ENCODE measurements at places on chromosomes 3 and 15. TPM values are rescaled to one million over a fixed set of nuclear protein-coding genes. Genes with fewer than 3 reads are reported as not detected.

Gene PTH1R
- not detected for total RNA-seq

Gene TMEM266
- not detected for total RNA-seq

Gene PATL2
- 69.7 TPM for total RNA-seq

Gene TMEM158
- 0.15 TPM for total RNA-seq

DNA sequence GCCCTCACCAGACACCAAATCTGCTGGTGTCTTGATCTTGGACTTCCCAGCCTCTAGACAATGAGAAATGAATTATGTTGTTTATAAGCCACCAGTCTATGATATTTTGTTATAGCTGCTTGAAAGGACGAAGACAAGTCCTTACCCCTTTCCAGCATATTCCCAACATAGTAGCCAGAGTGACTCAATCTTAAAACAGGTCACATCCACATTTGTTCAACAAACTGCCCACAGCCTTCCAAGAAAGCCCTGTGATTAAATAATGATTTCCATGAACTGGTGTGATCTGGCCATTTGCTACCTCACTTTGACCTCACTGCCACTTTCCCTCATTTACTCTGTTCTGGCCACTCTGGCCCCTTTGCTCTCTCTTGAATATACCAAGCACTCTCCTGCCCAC lies 193.7 kb upstream of the CFAP20DC start:
- DNase-seq, result no peak

- no peak for DNase-seq
Observed at GRCh38 chr15:93196135-93196670, 107.2 kb upstream of the RGMA start.

All from T-cell (primary cell).